ENCODE measurements at places on chromosomes 4 and X. TPM values are rescaled to one million over a fixed set of nuclear protein-coding genes. Genes with fewer than 3 reads are reported as not detected.

Gene ARR3
- total RNA-seq: not detected

Gene SPANXN3
- not detected for total RNA-seq

- DNase-seq: no peak
- H3K36me3 ChIP-seq: no peaks in the 10 kb centered on the region
- H3K4me3 ChIP-seq: no peak overlapping the region
These were observed 259.4 kb upstream of the PCDH7 start for GRCh38 chr4:30460818-30461217.

GRCh38 chr4:8090744-8091301, 67.8 kb downstream of the ABLIM2 start:
- H3K27ac ChIP-seq: no peak overlapping the region
- peaks cover 4% of the 10 kb centered on the region for H3K36me3 ChIP-seq
- H3K27me3 ChIP-seq: no peaks in the 10 kb centered on the region
- no peaks in the 10 kb centered on the region for H3K4me1 ChIP-seq
- no peak for DNase-seq
- H3K4me3 ChIP-seq: no peak overlapping the region

DNA sequence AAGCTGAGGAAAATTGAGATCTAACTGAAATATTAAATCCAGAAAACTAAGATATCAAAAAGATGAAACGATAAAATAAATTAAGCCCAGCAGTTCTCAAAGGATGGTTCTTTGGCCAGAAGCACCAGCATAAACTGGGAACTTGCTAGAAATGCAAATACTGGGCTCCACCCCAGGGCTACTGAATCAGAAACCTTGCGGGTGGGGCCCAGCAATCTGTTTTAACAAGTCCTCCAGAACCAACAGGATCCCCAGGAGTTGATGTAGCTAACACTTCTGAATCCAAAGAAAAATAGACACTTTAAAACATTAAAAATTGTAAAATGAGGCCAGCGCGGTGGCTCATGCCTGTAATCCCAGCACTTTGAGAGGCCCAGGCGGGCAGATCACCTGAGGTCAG, 14.1 kb upstream of the TMEM154 start:
- no peak overlapping the region for H3K27ac ChIP-seq
- DNase-seq: no peak
- H3K4me1 ChIP-seq: peaks cover 13% of the 10 kb centered on the region
- H3K4me3 ChIP-seq: no peak overlapping the region
- no peaks in the 10 kb centered on the region for H3K27me3 ChIP-seq

DNA sequence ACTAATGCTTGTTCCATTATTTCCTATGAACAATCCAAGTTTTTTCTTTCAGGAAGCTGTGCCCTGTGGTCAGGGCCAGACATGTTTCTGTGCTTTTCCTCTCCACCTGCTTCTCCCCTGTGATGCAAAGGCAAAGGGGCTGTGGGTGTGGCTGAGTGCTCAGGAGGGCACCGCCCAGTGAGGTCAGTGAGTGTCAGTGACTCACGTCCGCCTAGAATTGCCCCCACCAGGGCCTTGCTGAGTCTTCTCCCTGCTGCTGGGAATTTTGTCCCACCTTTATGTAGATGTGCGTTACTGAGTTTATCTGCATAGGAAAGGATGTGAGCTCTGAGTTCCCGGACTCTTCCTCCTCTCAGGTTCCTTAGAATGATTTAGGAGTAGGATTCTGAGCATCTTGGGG, 283.2 kb downstream of the DCHS2 start:
- H3K36me3 ChIP-seq: no peaks in the 10 kb centered on the region
- no peak overlapping the region for H3K27ac ChIP-seq
- DNase-seq: no peak
- no peaks in the 10 kb centered on the region for H3K27me3 ChIP-seq

- H3K4me3 ChIP-seq: no peak overlapping the region
- no peak overlapping the region for H3K27ac ChIP-seq
- no peak for DNase-seq
- peaks cover 9% of the 10 kb centered on the region for H3K36me3 ChIP-seq
- H3K27me3 ChIP-seq: no peaks in the 10 kb centered on the region
These were observed 84.0 kb downstream of the PHKA2 start for GRCh38 chrX:18899796-18900380.

Gene IL2RG
- total RNA-seq: 4.2 TPM

Gene INTU
- 1.8 TPM for total RNA-seq

DNA sequence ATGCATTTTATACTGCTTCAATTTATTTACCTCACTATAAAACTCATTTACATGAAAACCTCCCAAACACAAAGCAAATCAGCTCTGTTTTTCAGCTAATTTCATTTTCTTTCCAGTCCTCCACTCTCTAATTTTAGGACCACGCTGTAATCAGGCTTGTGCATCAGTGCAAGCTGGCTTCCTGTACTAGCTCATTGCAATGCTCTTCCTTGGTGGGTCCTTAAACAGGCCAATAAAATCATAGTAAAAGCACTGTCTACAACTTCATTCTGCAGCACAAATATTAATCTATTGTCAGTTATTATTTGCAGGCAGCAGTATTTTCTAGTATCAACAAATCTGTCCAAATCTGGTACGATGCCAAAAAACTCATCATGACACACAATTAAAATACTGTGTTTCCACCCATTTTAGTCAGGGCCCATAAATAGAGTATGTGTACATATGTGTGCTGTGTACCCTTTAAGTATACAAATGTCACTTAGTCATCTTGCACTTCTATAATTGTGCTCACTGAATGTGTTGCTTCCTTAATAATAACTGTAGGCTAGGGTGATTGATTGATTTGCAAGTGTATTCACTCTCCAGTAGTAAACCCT, 178.2 kb upstream of the HCCS start:
- DNase-seq: no peak
- no peaks in the 10 kb centered on the region for H3K4me1 ChIP-seq
- H3K27me3 ChIP-seq: no peaks in the 10 kb centered on the region

GRCh38 chr4:80202741-80203553, 5.6 kb downstream of the PRDM8 start:
- DNase-seq: no peak
- no peaks in the 10 kb centered on the region for H3K36me3 ChIP-seq
- H3K27me3 ChIP-seq: no peaks in the 10 kb centered on the region
- H3K4me1 ChIP-seq: peaks cover 33% of the 10 kb centered on the region

Gene PASD1
- total RNA-seq: not detected

GRCh38 chr4:122712782-122713181, 19.7 kb upstream of the BBS12 start:
- H3K27me3 ChIP-seq: no peaks in the 10 kb centered on the region
- no peak for DNase-seq
- peaks cover 26% of the 10 kb centered on the region for H3K4me1 ChIP-seq
- no peak overlapping the region for H3K4me3 ChIP-seq
- no peak overlapping the region for H3K27ac ChIP-seq

Gene FGF5
- not detected for total RNA-seq

Measured in right atrium auricular region (tissue), 2 donors.